Fibroblast of lung (primary cell): ENCODE measurements at places on chromosomes 13 and 19.

- no peak for DNase-seq
These were observed 30.3 kb downstream of the SHISA2 start for GRCh38 chr13:26021516-26021915.

DNA sequence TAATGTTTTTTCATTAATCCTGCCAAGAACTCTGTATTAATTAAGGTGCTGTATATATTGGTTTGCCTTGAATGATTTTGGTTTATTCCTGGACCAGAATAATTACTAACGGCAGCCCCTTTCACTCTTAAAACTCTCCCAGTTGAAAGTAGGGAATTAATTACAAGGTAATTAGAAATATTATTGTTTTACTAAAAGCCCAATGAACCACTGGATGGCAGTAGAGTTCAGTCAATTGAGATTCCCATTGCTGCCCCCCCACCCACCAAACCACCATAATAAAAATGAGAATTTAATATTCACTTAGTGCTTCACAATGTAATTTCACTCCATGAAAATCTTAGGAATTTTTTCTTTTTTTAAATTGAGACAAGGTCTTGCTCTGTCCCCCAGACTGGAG is 13.7 kb downstream of the WBP4 start:
- DNase-seq = peak; percentile 9

GRCh38 chr13:78152415-78152814 is 233.8 kb upstream of the EDNRB start:
- no peak for DNase-seq

GRCh38 chr13:99288089-99288488 is 19.1 kb downstream of the GPR183 start:
- no peak for DNase-seq

DNA sequence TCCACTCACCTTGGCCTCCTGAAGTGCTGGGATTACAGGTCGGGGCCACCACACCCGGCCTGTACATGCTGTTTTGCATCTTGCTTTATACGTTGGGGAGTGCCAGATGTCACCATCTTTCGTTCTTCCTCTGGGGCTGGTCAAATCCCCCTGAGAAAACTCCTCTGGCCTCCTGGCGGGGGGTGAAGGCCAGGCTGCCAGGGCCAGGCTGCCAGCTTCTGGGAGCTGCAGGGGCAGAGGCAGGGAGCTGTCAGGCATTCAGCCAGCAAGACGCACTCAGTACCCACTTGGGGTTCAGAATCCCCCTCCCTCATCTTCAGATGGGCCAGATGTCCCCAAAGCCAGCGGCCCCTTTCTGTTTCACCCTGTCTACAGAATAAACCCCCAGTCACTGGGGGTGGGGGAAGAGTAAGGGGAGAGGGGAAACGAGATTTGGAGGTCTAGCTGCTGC is 16.1 kb downstream of the ZSWIM9 start:
- DNase-seq = no peak

DNA sequence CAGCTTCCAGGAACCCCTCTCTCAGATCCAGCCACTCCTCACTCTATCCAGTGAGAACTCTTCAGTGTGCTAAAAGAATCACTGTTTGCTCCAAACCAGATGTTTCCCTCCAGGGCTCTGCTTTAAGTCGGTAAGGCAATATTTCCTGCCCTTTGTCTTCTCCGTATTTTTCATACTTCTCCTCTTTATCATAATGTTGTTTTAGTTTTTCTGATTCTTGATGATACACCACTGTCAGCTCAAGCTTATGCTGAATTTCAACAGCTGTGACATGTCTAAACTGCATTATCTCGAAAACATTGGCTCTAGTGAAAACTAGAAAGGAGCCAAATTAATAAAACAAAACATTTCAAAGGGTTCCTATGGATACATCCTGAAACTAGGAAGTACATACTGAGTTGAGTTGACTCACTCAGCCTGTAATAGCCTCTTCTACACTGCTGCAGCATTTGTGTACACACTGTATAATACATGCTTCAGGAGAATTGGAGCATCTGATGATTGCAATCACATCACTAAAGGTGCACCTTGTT is 39.8 kb downstream of the GPR180 start:
- DNase-seq = peak; percentile 89

GRCh38 chr19:51139299-51140014 is 2.6 kb upstream of the SIGLEC7 start:
- DNase-seq = no peak

DNA sequence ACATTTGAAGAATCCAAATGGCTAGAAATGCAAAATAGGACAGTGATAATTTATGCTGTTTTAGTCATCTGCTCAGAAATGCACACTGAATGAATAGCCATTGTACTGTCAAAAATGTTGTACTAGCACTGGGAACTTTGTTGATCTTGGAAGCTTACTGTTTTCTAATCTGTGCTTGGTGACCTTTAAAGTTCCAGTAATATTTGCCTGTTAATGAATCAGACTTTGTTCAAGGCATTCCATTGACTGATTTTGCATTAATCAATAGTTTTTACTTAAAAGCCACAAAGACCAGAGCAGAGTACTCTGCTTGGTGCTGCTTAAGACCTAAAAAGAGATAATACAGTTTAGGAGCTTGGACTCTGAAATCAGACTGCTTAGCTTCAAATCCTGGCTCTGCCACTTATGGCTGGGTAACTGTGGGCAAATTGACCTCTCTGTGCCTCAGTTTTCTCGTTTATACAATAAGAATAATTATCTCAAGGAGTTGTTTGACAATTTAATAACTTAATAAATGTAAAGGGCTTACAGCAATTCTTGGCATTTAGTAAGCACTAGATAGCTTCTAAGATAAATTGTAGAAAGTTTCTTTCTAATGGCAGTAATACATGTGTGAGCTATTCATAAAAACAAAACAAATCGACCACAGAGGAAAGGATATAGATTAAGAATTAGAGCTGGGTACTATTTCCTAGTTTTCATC is 4.6 kb upstream of the SLAIN1 start:
- peak; percentile 30 for DNase-seq

GRCh38 chr13:49532593-49532992 is 36.8 kb downstream of the PHF11 start:
- DNase-seq = no peak

- DNase-seq = no peak
These were observed 44.7 kb downstream of the TDRD3 start for GRCh38 chr13:60441761-60442160.

DNA sequence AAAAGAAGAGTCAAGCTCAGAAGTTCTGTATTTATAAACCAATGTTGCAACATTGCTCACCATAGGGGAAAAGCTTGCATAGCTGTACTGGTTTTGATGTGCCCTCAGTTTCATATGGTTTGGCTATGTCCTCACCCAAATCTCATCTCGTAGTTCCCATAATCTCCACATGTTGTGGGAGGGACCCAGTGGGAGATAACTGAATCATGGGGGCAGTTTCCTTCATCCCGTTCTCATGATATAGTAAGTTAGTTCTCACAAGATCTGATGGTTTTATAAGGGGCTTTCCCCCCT is 73.9 kb downstream of the TNFRSF19 start:
- DNase-seq = no peak

GRCh38 chr13:40207001-40207478 is 459.4 kb downstream of the FOXO1 start:
- no peak for DNase-seq

GRCh38 chr13:49679246-49679645 is 12.0 kb downstream of the EBPL start:
- DNase-seq = peak; percentile 50

- no peak for DNase-seq
These were observed 90.2 kb downstream of the GPC6 start for GRCh38 chr13:93316841-93317240.

DNA sequence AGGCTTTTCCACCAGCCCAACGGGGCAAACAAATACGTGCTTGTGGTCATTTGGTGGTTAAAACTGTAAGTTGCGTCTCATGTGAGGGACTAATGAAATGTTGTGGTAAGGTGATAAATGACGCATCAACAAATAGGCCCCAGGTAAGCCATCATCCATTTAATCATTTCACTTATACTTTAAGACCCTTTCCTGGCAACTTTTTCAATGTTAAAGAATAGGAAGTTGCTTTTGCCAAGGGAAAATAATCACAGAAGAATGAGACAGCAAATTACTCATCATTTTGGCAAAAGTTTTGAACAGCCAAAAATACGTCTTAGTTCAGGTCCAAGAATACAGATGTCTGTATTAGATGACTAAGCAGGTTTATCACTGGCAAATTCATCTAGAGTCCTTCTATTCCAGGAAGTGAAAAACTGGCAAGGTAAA is 660.4 kb downstream of the SLITRK1 start:
- DNase-seq = peak; percentile 91

GRCh38 chr13:45393941-45394570 is 24.1 kb downstream of the SLC25A30 start:
- peak; percentile 56 for DNase-seq

GRCh38 chr19:5293612-5294378 is 46.8 kb downstream of the PTPRS start:
- DNase-seq = no peak

DNA sequence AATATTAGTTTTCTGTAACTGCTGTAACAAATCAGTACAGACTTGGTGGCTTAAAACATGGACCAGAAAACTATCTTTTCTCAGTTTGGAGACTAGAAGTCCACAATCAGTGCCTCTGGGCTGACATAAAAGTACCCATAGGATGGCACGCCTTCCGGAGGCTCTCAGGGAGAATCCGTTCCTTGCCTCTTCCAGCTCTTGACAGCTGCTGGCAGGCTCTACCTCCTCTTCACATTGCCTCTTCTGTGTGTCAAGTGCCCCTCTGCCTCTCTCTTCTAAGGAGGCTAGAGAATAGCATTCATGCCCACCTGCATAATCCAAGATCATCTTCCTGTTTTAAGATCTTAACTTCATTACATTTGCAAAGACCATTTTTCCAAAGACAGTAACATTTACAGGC is 1194.2 kb downstream of the EFNB2 start:
- no peak for DNase-seq

DNA sequence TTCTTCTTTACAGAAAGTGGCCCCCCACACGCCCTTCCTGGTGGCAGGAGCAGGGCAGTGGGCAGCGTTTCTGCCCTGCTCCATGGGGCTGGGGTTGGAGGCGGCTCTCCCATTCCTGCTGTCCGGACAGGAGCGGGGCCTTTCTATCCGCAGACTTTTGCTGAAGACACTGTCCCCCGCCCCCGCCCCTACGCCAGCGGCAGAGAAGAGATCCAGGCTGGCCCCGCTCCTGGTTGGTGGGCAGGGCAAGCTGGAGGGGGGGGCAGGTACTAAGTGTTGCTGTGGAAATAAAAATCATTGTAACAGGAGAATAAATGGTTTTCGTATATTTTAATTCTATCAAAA is 81.7 kb downstream of the ZNF429 start:
- no peak for DNase-seq

GRCh38 chr13:67318860-67319259 is 88.7 kb upstream of the PCDH9 start:
- no peak for DNase-seq

GRCh38 chr19:1364070-1364704 is 19.5 kb upstream of the NDUFS7 start:
- no peak for DNase-seq

DNA sequence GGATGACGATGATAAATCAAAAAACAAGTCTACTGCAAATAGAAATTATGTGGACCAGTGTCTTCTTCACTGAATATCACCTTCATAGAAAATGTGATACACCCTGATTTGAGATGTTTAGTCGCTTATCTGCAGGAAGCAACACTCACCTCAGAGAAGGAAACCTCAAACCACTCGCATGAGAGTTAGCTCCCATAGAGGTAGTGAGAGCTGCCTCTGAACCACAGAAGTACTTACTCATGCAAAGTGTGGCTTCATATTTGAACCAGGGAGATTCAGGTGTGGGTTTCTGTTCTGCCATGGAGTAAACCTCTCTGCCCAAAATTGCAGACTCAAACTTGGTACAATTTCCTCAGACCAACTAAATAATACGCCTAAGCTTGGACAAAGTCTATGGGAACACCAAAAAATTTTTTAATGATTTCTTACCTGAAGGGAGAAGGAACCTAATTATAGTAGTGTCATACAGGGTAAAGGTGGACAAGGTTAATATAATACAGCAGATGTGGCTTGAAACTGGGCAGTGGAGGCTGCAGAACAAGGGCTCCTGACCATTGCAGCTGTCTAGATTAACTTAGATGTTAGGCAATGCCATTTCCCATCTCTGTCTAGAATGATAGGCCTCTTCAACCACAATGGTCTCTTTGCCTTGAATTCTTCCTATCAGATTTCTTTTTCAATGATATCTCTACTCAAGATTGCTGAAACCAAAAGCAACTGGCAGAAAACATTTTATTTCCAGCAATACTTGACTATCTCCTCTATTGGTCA is 29.6 kb upstream of the RCBTB2 start:
- no peak for DNase-seq

DNA sequence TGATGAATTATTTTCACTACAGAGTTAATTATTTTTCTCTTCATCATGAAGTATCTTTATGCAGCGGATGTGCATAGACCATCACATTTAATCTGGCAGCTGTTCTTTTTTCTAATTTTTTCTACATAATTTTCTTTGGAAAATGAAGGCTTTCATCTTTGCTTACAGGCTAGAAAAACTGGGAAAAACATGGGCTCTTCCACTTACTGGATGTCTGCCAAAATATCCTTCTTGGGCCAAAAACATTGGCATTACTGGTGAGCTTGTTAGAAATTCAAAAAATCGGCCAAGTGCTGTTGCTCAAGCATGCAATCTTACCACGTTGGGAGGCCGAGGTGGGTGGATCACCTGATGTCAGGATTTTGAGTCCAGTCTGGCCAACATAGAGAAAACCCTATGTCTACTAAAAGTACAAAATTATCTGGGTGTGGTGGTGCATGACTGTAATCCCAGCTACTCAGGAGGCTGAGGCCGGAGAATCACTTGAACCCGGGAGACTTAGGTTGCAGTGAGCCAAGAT is 176.8 kb downstream of the ZNF737 start:
- no peak for DNase-seq

DNA sequence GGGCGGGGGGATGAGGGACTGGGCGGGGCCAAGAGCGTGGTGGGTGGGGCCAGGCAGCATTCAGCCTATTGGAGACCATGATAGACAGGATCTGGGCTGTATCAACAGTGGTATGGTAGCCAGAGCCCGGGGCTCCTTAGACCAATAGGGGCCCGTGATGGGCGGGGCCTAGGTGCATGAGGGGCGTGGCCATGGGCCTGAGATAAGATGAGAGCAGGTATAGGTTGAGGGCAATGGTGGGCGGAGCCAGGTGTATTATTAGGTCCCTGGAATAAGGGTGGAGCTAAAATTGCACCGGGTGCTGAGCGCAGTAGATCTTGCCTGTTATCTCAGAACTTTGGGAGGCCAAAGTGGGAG is 5.3 kb downstream of the ABCA7 start:
- no peak for DNase-seq

DNA sequence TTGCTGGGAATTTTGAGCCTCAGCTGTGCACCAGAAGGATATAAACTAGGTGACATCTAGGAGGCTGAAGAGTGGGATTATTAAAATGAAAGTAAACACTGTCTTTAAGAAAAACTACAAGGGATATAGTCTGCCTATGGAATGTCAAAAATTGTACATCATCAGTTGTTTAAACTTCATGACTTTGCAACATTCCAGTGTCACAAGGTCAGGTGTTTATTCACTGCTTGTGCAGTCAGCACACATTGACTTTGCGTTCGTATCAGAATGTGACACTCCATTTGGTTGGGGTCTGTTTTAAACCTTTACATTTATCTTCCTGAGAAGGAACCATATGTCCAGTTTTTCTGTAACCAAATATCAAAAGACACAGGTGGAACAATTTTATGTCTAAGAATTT is 85.6 kb downstream of the KL start:
- DNase-seq = no peak
